NCI-H526 treated with DMSO at 0.1 percent for 48 hours (cell line): ENCODE measurements at places on chromosomes 2 and 18.
A peak's percentile ranks its signal among the peaks of the same experiment; 100 is the strongest.

DNA sequence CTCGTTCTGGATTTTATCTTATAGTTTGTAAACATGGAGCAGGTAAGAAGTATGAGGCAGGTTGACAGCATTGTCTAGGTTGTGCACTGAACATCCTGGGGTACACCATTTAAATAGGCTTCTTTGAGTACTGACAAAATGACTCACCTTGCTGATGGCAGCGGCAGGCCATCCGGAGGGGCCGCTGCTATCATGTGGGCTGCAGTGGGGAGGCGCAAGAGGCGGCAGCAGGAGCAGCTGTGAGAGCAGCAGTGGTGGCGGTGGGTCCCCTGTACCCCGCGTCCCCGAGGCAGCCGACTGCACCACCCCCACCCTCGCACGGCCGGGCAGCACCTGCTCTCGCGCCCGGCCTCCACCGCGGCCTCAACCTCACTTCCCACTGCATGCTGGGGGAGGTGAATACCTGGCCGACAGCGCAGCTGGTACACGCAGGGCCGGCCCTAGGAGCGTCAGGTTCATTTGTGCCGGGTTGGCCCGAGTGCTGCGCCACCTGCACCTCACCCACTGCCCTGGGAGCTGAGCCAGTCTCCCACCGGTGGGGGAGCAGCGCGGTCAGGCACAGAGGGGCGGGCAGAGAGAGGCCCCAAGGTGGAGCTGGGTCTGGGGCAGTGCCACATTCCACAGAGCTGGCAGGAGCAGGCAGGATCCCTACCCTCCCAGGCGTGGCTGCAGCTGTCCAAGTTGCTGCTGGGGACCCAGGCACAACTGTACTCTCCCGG lies 154.5 kb upstream of the RBMS1 start:
- no peak for DNase-seq

DNA sequence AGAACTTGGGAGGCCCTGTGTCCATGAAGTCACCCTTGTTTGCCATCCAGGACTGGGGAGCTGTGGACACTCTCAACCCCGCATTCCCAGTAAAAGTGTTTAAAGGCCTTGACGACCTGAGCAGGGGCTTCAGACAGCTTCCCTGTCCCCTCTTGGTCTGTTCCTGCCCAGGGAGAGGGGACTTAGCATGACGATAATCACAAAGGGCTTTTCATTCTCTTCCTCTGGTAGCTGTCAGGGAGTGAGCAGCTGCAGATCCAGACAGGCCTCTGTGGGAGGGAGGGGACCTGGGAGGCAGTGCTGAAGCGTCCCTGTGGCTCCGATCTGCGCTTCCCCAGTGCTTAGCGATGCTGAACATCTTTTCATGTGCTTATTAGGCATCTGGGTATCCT lies 77.8 kb upstream of the HS6ST1 start:
- peak; percentile 88 for DNase-seq

DNA sequence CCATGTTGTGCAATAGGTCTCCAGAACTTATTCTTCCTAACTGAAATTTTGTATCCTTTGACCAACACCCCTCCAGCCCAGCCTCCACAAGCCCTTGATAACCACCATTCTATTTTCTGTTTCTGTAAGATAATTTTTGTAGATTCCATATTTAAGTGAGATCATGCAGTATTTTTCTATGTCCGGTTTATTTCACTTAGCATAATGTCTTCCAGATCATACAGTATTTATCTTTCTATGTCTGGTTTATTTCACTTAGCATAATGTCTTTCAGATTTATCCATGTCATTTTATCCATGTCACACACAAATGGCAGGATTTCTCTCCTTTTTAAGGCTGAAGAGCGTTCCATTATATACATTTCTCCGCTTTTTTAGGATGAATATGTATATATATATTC lies 24.4 kb upstream of the ONECUT2 start:
- DNase-seq, result no peak

GRCh38 chr2:147033044-147033443 lies 811.8 kb upstream of the ACVR2A start:
- DNase-seq, result no peak

GRCh38 chr2:229952256-229952835 lies 30.0 kb downstream of the FBXO36 start:
- no peak for DNase-seq

GRCh38 chr2:217431577-217432269 lies 571.1 kb downstream of the TNS1 start:
- DNase-seq, result no peak
